ENCODE measurements at places on chromosomes 7 and 10.
A peak's percentile ranks its signal among the peaks of the same experiment; 100 is the strongest.

GRCh38 chr10:102775935-102776669, 32.4 kb downstream of the WBP1L start:
- DNase-seq = no peak

DNA sequence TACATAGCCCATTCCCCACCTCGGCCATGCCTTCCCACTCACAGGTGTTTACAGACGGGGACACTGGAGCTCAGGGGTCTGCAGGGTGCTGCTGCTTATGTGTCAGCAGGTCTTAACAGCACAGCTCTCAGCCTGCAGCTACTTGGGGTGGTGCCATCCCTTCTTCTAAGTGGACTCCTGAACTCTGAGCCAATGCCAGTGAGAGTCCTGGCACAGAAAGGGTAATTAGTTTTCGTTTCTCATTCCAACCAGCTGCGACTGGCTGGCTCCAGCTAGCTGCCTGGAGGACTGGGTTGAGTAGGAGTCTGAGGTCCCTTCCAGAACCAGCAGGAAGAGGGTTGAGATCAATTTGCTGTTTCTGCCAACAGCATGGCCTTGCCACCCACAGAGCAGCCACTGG, 88.3 kb upstream of the AGK start:
- no peak for DNase-seq

DNA sequence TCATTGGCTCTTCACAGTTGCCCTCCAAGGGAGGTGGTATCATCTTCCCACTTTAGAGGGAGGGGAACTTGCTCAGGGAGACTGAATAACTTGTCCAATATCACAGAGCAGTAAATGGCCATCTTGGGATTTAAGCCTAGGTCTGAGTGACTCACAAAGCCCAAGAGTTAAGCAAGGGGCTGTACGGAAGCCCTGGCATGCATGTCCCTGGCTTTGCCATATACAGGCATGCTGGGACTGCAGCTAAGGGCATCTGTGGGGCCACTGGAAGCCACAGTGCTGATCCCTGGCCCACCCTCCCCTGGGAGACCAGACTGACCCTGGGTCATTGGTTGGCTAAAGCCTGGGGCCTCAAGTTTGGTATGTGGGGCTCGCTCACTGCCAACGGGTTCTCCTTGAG, 3.1 kb downstream of the VSIR start:
- no peak for DNase-seq

DNA sequence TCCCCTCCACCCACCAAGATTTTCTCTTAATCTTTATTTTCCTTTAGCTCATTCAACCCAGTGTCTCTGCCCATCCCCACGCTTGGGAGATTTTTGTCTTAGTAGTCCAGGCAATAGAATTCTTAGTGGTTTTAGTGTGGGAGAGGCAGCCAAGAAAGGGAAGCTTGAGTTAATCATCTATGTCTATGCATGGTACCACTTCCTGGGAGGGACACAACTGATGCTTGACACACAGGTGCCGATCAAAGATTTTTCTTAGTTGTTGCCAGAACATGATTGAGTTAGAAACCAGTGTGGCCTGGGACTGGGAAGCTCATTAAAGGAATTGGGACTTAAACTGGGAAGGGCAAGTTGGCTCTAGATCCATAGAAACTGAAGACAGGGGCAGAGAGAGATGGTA, 3.1 kb downstream of the STRA8 start:
- DNase-seq = no peak

DNA sequence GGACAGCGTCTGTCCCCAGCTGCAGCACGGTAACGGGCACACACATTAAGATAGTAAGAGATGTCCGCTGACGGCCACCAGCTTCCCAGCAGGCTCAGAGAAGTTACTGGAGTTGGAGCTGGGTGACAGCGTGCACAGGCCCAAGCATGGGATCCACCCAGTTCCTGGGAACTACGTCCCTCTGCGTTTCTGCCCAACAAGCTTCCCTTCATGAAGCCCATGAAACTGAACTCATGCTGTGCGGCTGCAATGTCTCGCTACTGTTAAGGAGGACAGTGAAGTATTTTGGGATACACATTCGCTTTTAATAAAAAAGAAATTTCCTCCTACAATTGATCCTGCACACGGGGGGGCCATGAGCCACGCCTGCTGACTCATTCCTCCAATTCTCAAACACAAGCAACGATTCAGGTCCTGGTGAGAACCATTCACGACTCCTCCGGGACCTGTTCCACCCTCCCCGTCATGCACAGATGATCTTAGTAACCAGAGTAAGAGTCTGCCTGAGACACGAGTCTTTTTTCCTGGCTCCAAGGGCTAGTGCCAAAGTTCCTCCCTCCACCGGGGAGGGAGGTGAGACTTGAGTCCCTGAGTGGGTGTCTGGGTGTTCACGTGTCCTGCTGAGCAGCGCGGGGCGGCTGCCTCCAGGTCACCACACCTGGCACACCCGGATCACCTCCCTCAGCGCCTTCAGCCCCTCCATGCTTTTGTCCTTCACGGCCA, 2.6 kb downstream of the PSMG3 start:
- no peak for DNase-seq

GRCh38 chr7:30212701-30213111, 71.7 kb upstream of the ZNRF2 start:
- no peak for DNase-seq

DNA sequence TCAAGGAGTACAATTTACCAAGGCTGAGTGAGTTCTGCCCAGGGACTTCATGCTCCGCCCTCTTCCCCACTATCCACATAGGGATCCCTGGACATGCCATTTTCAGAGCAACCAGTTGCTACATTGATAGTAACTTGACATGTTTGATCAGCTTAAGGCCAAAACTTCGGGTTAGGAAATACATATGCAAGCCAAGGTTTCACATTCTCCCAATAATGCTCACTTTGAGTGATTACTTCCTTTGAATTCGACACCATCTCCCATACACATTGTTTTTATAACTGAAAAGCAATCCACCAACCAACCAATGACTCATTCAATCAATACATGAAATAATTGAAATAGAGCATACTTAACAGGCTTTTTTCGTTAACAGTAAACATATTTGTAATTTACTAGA, 137.9 kb downstream of the GLI3 start:
- no peak for DNase-seq

DNA sequence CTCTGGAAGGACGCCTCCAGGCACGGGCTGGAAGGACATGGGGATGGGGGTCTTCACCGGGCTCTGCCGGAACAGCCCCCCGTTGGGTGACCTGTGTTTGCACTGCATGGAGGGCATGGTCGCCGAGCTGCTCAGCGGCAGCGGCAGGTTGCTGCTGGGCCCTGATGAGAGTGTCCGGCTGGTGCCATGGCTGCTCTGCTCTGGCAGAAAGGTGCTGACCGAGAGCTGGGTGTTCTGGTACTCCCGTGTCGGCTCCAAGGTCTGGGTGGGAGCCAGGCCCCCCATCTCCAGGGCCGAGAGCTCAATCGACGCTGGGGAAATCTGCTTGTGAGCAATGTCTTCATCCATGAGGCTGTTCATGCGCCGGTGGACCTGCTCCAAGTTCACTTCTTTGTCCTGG, 764.3 kb downstream of the GRID1 start:
- peak; percentile 45 for DNase-seq

DNA sequence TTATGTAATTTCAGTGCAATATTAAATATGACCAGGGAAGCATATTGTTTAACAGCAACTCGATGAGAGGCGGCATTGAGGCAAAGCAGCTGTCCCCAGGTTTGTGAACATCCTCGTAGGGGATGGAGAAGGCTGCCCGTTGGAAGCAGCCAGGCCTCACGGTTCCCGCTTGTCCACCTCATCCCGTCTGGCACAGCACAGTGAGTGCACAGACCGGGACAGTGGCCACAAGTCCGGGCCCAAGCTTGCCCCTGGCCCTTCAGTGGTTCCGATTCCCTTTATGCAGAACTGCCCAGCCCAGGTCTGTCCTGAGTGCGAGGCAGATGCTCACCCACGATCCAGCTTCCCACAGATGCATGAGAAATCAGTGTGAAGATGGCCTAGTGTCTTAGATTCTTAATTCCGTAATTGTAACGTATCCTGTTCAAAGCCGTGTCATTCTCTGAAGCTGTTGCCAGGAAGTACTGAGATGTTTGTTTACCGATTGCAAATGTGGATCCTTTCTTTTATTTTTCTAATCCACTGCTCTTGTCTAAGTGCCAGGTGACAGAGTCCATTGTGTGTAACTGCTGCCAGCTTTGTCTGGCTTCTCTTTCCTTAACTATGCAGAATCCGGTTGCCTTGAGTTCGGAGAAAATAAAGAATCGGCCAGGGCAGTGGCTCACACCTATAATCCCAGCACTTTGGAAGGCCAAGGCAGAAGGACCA, 35.5 kb downstream of the PFKP start:
- no peak for DNase-seq

DNA sequence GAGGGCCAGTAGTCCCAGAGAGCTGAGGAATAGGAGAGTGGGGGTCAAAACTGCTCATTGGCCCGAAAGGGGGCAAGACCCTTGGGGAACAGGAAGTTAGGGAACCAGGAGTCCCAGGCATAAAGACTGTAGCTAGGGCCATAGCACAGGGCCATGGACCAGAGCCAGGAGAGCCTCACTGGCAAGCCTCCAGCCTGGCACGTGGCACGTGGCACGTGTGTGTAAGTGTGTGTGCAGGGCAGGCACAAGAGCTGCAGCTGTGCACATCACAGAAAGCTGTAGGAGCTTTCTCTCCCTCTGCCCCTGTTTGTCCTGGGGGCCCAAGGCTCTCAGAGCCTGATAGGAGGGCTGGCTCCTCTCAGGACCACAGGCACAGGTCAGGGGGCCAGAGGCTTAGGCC, 47.8 kb upstream of the SLF2 start:
- DNase-seq = no peak

- no peak for DNase-seq
These were observed 120.9 kb downstream of the BUB3 start for GRCh38 chr10:123275136-123275564.

GRCh38 chr7:74501298-74501697, 47.6 kb downstream of the GTF2IRD1 start:
- no peak for DNase-seq

- no peak for DNase-seq
These were observed 1.1 kb downstream of the STN1 start for GRCh38 chr10:103916876-103917275.

GRCh38 chr10:14062528-14063260, 268.0 kb downstream of the FRMD4A start:
- DNase-seq = no peak

- DNase-seq = no peak
These were observed 103.6 kb downstream of the AHR start for GRCh38 chr7:17401791-17402627.

- DNase-seq = no peak
These were observed 22.1 kb upstream of the AOAH start for GRCh38 chr7:36746347-36746746.

DNA sequence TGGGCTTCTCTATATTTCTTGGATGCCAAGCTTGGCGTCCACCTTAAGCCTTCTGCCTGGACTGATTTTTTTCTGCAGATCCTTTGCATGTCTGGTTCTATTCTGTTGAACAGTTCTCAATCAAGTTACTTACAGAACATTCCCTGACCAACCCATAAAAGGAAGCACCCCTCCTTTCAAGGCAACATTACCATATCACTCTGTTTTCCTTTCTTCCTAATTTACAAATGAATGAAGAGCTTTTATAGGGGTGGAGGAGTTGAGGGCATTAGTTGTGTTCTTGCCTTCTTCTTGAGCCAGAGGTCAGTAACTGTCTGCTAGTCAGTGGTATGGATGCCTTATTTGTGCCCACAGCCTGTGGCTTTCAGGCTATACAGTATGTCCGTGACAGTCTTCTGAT, 361.0 kb downstream of the PHTF2 start:
- DNase-seq = no peak

DNA sequence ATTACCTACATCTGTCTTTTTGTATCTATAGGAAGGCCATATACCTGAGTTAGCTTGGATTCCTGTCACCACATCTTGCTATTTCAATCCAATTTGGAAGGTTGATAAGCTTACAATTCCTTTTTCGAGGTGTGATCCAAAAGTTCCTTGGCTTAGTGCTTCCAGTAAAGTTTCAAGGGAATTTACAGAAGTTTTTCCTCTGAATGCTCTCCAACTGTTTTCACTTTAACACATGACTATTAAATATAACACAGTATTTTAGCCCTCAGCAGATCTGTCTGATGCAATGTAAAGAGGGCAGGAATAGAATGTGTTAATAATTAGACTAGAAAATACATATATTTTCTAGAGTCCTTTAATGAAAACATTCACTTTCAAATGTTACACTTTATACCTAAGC, 171.4 kb downstream of the DKK1 start:
- no peak for DNase-seq

DNA sequence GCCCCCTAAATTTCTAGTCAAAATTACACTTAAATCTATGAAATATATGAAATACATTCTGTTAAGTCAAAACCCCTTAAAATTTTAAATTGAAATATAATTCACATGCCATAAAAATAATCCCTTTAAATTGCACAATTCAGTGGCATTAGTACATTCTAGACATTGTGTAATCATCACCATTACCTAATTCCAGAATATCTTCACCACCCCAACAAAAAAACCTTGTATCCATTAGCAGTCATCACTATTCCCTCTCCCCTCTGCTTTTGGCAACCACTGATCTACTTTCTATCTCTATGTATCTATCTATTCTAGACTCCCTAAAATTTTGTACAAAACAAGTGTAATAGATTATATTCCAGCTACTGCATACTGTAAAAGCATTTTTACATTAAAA, 261.2 kb downstream of the GLI3 start:
- DNase-seq = no peak

DNA sequence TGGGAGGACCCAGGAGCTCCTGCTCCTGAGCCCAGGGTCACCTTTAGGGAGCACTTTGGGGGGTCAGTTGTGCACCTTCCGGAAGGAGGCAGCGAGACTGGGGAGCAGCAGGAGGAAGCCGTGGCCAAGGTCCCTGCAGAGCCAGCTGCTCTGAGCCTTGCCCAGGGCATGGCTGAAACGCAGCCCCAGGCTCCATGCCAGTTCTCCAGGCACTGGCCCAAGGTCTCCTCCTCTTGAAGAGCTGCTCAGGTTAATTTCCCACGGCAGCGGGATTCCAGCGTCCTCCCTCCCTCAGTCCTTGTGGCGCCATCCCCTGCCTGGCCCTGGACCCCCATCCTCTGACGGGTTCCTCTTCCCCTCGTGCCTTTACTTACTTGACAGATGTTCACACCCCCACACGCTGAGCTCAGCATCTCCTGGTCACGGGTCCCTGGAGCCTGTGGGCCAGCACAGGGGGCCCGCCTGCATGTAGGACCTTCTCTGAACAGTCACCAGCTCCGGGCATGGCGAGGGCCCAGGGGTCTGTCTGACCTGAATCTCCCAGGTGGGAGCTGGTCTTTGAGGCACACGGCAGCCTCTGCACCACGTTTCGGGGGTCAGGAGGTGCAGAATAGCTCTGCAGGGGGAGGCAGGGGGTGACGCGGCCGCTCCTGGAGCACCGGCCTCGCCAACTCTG, 16.7 kb upstream of the CFAP46 start:
- no peak for DNase-seq

GRCh38 chr10:27618036-27618615, 114.0 kb downstream of the RAB18 start:
- DNase-seq = no peak

DNA sequence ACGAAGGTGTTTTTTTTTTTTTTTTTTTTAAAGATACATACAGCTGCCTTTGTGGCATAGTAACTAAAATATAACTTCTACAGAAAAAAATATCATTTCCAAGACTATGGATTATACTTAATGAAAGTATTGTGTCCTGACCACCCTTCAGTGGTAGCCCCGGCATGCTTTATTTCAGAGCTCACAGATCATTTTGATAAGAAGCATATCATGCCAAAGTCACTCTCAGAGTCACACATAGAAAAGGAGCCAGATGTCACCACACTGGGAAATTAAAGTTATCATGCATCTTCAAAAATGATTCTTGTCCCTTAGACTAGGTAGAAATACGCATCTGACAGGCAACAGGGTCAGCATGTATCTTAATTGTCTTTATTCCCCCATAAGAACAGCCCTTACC, 3.0 kb downstream of the ADARB2 start:
- DNase-seq = no peak
